ENCODE measurements at places on chromosomes 1 and 21. TPM values are rescaled to one million over a fixed set of nuclear protein-coding genes. Genes with fewer than 3 reads are reported as not detected.

DNA sequence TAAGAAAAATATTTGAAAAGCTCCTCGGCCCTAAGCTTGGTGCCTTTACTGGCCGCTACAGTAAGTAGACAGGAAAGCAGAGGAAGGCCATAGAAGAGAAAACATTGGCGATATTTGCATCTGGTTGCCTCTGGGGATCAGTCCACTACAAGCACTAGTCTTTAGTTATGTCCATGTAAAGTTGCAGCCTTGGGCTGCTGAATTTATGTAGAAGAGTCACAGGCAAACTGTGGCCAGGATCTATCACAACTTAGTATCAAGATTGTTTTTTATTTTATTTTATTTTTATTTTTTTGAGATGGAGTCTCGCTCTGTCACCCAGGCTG, 228.7 kb upstream of the CAMK1G start:
- peak; percentile 60 for DNase-seq

GRCh38 chr21:46639489-46640386, 4.3 kb downstream of the PRMT2 start:
- DNase-seq: peak; percentile 40

DNA sequence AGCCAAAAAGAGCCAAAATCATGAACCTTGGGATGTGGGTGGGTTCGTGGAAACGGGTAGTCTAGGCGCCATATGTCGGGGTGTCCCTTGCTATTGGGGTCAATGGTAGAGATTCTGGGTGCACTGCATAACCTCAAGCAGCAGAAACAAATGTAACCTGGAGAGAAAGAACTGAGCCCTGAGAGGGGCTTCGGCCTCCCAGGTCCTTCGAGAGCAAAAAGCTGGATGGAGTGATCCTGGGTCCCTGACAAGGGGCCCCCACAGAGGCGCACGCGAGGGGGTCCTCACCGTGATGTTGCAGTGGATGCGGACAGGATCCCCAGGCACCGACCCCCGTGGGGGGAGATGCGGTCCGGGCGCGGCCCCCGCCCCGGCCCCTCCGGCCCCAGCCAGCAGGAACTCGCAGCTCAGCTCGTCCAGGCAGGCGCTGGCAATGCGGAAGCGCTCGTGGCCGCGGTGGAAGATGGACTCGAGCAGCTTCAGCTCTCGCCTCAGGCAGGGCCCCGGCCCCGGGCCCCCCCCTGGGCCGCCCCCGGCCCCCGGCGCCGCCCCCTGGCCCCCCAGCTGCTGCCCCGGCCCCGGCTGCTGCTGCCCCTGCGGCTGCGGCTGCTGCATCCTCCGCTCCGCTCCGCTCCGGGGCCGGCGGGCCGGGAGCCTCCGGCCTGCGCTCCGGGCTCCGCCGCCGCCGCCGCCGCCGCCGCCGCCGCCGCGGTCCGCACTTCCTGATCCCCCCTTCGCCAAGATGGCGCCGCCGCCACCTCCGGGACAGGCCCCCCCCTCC, at the start of gene UBE2Q1:
Gene UBE2Q1 (minus strand): TSS at position 724 of the 781 bp plus-strand sequence. CDS start 109 bp downstream, at position 615.
- no peak for DNase-seq

DNA sequence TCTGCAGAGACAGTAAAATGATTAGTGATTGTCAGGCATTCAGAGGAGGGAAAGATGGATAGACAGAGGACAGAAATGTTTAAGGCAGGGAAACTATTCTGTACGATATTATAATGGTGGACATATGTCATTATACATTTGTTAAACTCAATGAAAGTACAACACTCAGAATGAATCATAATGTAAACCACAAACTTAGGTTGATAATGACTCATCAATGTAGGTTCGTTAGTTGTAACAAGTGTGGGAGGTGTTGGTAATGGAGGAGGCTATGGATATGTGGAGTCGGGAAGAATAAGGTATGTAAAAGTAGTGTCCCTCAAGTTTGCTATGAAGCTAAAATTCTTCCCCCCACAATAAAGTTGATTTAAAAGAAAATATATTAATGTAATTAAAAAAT, 455.0 kb downstream of the BRINP3 start:
- peak; percentile 91 for DNase-seq

GRCh38 chr1:12711536-12711935, 4.4 kb upstream of the AADACL3 start:
- DNase-seq: no peak

Gene UBAP2L
- 223 TPM for total RNA-seq

Gene SAMSN1
- total RNA-seq: 6.8 TPM

DNA sequence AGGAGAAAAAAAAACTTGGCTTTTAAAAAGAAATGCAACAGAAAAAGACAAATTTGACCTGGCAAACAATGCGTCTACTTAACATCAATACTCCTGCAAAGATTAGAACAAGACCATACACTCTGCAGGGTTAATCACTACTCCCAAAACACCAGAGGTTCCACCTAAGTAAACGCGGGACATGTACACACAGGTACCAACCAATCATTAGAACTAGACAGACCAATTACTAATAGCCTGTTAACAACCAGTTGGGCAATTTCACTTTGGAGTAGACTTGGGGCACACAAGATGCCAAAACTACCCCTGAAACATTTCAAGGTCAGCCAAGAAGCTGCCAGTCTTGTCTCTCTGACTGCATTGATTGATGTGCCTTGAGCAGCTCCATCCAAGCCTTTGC, 125.8 kb downstream of the RRAGC start:
- DNase-seq: peak; percentile 38

DNA sequence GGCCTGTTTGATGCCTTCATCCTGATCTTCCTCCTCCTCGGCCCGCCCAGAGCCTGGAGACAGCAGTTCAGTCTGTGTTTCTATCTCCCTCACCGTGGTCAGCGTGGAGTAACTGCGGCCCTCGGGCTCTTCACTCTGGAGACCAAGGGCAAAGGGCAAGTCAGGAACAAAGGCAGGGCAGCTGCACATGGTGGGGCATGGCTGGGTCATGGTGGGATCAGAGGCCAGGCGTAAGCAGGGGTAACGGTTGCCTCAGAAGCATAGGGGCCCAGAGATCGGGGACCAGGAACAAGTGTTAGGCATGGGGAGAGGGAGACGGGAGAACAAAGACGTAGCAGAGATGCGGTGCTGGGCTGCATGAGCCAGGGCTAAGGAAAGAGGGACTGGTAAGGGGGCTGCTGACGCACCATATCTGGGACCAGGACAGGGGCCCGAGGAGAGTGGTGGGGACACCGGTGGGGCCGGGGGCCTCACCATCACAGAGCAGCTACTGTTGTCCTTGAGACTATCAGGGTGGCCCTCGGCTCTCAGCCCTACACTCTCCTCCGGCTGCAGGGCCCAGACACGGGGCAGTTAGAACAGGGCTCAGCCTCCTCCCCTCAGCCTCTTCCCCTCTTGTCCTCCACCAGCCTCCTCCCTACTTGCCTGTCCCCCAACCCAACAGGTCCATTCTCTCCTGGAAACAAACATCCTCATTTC, 3.2 kb upstream of the ARHGAP30 start:
- no peak for DNase-seq

DNA sequence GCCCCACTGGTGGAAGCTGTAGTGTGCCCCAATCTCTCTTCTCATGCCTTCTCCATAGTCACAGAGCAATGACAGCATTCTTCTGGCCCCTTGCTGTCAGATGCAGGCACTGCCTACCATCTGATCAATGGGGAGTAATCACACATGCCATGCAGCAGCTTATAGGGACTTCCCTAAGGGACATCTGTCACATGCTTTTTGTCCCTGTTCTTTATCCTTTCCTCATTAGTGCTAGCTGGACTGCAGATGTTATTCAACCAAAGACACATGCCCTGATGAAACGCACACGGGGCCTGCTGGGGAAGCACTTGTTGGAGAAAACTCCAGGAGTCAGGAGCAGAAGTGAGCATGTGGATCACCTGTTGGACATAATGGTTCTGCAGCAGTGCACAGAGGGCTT, 108.7 kb downstream of the KCNJ15 start:
- no peak for DNase-seq

Gene TIAM1
- total RNA-seq: 9.0 TPM

GRCh38 chr1:235127732-235128455, 743 bp downstream of the TOMM20 start:
- DNase-seq: no peak

- no peak for DNase-seq
Measured at GRCh38 chr1:246573491-246573890, 7.2 kb downstream of the CNST start.
